Bronchial epithelial cell (primary cell): ENCODE measurements at places on chromosomes 11 and 22.

GRCh38 chr11:7609521-7609920 is 63.8 kb downstream of the CYB5R2 start:
- no peak for DNase-seq

DNA sequence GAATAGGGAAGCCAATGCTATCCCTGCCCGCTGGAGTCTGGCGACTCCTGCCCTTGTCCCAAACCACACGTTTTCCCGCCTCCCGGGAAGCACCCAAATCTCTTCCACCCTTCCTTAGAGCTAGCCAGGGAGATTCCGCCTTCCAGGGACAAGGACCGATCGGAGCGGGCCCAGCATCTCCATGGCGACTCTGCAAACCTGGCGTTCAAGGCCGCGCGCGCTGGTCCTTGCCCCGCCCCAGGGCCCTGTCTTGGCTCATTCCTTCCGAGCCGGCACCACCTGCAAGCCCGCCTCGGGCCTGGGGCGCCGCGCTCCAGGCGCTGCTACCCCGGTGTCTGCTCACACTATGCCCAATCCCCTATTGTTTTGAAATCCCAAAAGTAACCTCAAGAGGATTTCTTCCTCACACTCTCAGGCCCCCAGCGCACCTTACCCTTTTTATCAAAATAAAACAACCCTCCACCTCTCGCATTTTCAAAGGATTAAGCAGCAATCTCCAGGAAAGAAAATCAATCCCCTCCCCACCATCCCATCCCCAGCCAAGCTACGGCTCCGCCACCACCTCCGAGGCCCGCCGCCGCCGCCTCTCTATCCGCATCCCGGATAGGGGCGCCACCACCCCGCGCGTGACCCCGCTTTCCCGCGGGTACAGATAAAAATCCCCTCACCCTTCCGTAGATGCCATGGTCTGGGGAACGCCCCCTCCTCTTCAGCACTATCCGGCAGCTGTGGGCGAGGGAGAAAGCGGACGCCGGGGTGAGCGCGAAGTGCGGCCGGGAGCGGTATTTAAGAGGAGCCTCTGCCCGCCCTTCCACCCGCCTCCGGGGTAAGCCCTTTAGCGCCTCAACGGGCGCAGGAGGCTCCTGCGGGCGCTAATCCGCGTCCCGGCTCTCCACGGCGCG is 825 bp downstream of the SLC1A2 start:
- DNase-seq, result no peak

- DNase-seq, result no peak
Measured at GRCh38 chr22:39534092-39534506, 1.6 kb upstream of the RPS19BP1 start.

- no peak for DNase-seq
Measured at GRCh38 chr11:9720290-9720630, 56.4 kb downstream of the SWAP70 start.

- no peak for DNase-seq
Measured at GRCh38 chr11:73810637-73811036, 23.0 kb downstream of the MRPL48 start.

- no peak for DNase-seq
Measured at GRCh38 chr11:120324932-120325810, at the start of gene TLCD5. TSS of gene TLCD5 (plus strand) at chr11:120325299. CDS start at chr11:120327442, 2,143 bp downstream.
